ENCODE measurements at places on chromosomes 5 and 9.

- no peak for DNase-seq
Observed at GRCh38 chr5:132093271-132093670, 19.7 kb downstream of the CSF2 start.

DNA sequence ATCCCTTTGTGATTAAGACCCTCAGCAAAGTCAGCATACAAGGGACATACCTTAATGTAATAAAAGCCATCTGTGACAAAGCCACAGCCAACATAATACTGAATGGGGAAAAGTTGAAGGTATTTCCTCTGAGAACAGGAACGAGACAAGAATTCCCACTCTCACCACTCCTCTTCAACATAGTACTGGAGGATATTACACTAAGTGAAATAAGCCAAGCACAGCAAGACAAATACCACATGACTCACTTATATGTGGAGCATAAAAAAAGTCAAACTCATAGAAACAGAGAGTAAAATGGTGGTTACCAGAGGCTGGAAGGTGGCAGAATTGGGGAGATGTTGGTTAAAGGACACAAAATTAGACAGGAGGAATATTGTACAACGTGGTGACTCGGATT, 118.1 kb upstream of the NFIL3 start:
- DNase-seq: no peak

DNA sequence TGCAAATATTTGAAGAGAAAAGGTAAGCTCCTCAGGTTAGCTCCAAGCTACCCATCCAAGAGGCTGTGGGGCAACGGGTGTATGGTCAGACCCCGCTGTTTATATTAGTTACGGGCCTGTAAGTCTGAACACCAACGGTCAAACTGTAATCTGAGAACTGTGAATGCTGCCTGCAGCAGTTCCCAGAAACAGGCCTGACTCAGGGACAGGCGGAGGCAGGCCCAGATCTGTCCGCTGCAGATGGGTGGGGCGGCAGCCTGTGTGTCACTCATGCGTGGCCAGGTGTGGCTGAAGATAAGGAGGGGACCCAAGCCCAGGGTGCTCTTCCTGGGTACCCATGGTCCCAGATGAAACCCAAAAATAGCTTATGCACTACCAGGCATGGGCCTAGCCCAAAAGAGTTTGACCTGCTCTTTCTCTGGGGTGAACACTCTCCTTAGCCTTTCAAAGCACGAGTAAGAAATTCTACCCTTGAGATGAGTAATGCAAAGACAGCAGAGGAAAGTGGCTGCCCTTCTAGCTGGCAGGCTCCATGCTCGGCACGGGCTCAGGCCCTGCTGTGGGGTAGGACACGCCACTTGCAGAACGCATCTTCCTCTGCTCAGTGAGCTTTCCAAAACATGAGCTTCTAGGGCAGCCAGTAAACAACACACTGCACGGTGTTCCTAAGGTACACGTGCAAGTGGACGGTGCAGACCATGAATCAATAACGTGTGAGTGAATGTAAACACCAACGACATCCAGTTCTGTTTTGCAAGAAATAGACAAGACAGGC, 9.1 kb downstream of the UBAC1 start:
- DNase-seq: no peak

- DNase-seq: no peak
Observed at GRCh38 chr9:109794361-109795012, 14.5 kb downstream of the PALM2AKAP2 start.

DNA sequence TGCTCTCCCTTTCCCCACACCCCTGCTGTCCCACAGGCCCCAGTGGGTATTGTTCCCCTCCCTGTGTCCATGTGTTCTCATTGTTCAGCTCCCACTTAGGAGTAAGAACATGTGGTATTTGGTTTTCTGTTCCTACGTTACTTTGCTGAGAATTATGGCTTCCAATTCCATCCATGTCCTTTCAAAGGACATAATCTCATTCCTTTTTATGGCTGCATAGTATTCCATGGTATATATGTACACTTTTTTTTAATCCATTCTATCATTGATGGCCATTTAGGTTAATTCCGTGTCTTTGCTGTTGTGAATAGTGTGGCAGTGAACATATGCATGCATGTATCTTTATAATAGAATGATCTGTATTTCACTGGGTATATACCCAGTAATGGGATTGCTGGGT, 25.6 kb downstream of the FER start:
- no peak for DNase-seq

DNA sequence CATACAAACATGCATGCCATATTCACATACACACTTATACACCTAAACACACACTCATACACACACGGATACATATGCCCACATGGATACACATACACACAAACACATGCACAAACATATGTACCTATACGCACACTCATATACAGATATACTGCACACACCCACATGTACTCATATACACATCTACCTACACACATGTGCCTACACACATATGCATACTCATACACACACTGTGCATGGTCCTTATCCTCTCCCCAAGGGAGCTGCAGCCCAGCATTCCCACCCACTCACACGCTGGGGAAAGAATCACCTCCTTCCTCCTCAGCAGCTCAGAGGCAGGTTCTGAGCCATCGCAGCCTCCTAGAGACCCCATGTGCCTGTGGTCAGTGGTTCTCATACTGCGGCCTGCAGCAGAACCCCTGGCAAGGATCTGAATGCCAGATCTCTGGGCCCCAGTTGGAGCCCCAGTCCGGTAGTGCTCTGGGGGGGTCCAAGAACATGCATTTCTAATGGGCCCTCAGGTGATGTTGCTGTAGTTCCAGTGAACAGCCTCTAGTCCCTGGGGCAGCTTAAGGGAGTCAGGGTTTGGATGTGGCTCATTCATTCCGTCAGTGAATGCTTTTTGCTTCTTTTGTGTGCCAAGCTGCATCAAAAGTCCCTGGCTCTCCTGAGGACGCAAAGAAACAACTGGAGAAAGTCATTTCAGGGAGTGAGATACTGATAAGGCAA, 39.0 kb downstream of the SEMA4D start:
- no peak for DNase-seq

GRCh38 chr9:92618633-92619225, 51.2 kb downstream of the IPPK start:
- DNase-seq: no peak

DNA sequence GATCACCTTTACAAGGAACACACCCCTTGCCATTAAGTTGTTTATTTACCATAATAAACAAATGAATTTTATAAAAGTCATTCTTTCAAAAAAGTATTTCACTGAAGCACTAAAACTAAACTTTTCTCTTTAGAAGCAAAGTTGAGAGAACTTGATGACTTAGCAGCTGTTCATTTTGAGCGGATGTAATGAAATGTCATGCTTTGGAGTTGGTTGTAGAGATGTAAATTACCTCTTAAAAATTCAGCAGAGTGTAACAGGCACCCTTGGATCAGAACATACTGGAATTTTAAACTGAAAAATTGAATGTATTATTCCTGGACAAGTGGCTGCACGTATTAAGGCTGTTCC, 617.2 kb downstream of the PDE4D start:
- DNase-seq: no peak

DNA sequence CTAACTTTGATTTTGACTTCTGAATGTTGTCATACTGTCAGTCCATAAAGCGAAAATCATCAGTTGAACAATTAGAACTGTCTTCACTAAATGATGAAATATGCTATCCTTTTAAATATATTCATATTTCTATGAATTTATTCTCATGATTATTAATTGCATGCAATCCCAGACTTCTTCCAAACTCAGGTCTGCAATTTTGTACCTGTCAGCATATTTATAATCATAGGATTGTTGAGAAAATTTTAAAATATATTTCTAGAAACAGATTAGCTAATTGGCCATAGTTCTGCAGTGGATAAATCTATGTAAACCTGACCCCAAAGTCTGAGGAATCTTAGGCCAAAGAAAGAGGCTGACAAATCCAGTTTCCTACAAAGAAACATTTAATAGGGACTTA, 347.5 kb downstream of the SLCO4C1 start:
- DNase-seq: no peak

- DNase-seq: no peak
Observed at GRCh38 chr9:70352356-70352755, 62.1 kb downstream of the KLF9 start.

- DNase-seq: no peak
Observed at GRCh38 chr9:130459941-130460669, 15.3 kb downstream of the ASS1 start.

GRCh38 chr5:54533541-54534190, 16.1 kb downstream of the SNX18 start:
- no peak for DNase-seq

DNA sequence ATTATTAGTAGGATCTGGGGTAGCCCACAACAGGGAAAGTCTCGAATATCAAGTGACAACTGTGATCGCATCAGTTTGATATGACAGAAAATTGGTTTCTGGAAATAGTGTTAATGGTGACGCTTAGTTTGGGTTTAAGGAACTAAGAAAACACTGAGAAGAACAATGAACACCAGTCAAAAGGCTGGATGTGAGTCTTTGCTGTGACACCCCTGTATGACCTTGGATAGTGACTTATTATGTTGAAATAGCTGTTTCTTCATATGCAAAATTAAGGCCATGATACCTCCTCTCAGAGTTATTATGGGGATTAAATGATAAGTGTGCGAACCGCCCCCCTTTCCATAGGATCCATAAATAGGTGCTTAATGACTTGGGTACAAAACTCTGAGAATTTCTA, 926 bp downstream of the DNAJC25 start:
- no peak for DNase-seq

DNA sequence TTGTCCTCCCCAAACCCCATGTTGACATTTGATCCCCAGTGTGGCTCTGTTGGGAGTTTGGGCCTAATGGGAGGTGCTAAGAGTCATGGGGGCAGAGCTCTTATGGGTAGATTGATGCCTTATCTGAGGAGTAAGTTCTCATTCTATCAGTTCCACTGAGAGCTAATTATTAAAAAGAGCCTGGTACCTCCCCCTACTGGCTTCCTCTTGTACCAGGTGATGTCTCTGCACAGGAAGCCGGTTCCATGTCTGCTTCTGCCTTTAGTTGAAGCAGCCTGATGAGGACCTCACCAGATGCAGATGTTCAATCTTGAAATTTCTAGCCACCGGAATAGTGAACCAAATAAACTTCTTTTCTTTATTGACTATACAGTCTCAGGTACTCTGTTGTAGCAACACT, 10.8 kb downstream of the GABRB2 start:
- DNase-seq: no peak

- DNase-seq: no peak
Observed at GRCh38 chr5:27462936-27463335, 424.6 kb upstream of the CDH9 start.

All from HS-5 (cell line).